ENCODE measurements at places on chromosomes 11 and 22.

DNA sequence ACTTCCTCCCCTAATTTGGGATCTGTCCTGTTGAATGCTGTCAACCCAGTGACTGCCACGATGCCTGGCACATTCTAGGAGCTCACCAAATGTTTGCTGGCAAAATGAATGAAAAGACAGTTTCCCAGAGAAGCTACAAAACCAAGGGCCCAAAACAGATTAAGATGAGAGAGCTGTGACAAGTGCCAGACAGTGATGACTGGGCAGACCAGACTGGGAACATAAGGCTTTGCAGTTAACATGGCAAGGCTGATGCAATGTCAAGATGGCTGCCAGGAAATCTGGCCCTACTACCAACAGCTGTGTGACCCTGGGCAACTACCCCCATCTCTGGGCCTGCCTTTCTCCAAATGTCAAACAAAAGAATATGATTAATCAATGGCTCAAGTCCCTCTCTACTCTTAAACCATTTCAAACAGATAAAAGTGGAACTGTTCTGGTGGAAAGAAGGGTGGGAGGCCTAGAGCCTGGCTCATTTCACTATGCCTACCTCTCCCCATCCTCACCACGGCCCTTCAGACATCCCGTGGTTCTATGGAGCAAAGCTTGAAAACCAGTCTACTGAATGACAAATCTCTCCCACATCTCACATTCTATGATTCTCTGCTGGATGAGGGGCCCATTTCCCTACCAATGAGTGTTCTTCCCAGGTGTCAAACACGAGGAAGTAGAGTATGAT is 12.8 kb downstream of the AP1B1 start:
- DNase-seq: no peak

GRCh38 chr11:6570691-6571427 is 32.6 kb downstream of the RRP8 start:
- no peak for DNase-seq

DNA sequence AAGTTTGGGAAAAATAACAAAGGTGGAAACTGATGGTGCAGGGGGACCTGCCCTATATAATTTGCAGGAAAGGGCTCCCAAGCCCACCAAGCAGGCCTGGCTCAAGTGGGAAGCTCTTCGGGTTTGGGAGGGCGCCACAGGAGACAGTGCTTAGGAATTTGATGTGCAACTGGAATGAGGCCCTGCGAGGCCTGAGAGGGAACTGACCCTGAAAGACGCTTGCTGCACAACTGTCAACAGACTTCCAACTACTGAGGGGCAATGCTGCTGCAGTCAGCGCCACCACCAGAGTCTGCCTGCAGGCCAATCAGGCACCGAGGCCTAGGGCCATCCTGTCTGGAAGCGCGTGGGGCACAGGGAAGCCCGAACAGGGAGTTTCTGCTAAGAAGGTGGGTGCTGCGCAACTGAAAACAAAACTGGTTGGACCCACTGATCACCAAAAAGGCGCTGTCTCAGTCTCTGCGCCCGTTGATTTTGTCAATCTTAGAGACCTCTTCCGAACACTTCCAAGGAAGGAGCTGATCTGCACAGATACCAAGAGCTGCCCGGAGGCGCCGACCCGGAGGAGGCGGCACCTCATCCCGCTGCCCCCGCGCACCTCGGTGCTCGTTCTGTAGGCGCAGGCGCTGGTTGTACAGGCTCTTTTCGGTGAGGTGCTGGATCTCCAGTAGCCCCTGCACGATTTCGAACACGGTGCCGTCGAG is 667 bp downstream of the DGCR6L start:
- no peak for DNase-seq

DNA sequence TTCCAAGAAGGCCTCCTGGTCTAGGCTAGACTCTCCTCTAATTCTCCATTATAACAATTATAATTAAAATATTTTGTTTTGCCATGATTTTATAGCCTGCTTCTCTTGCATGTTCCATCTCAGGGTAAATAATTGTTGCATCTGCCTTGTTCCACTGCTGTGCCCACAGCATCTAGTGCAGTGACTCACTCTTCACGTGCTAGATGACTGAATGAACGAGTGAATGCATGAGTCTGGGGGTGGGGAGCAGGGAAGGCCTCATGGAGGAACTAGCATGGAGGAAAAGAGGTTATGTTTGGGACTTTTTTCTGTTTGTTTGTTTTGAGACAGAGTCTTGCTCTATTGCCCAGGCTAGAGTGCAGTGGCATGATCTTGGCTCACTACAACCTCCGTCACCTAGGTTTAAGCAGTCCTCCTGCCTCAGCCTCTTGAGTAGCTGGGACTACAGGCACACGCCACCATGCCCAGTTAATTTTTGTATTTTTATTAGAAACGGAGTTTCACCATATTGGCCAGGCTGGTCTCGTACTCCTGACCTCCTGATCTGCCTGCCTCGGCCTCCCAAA is 5.2 kb upstream of the OAF start:
- no peak for DNase-seq

DNA sequence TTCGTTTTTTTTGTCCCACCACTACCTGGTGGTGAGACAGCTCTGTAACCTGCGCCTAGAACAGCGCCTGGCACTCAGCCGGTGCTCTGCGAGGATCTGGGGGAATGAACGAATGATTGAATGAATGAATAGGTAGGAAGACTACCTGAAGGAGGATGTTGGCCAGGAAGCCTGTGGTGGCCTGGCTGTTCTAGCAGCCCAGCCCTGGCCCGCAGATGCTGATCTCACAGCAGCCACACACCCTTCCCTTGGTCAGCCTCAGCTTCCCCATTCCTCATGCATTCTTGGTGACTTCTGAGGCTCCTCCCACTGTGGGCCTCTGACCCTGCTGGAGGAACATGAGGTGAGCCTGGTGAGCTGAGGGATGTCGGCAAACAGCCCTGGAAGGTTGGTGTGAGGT is 3.7 kb downstream of the TRPM5 start:
- no peak for DNase-seq

GRCh38 chr11:12824281-12825041 is 150.2 kb downstream of the TEAD1 start:
- no peak for DNase-seq

- DNase-seq: no peak
Observed at GRCh38 chr11:134478611-134479010, 66.6 kb upstream of the B3GAT1 start.

- DNase-seq: no peak
Observed at GRCh38 chr11:130711193-130711592, 205.1 kb downstream of the SNX19 start.

DNA sequence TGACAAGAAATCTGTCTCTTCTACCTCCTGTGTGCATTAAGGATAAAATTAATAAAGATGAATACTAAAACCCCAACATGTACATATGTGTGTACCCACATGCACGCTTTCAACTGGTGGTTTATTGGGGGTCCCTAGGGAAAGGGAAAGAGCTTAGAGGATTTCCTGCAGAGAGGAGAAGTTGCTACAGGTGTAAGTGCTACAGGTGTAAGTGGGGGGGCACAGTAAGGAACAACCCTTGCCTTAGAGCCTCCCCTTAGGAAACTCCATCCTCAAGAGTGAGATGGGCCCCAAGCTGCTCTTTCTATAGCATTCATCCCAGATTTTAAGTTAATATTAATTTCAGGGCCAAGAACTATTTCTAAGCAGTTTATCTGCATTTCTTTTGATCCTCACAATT is 11.9 kb upstream of the ABCC8 start:
- DNase-seq: no peak

DNA sequence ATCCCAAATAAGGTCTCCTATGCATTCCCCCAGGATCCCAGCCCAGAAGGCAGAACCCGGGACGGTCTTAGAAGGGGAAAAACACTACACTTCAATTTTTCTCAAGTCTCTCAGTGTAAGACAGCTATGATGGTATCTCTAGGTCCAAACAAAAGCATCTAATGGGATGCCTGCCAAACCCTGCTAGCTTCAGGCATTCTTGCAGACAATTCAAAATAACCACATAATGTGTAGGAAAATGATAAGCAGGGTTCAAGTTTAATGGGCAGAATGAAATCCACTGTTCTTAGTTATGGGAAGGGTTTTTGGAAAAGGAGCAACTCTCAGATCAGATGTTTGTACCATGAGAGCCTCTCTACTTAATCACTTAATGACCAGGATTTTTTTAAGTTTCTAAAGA is 119.8 kb upstream of the ANO1 start:
- DNase-seq: no peak

DNA sequence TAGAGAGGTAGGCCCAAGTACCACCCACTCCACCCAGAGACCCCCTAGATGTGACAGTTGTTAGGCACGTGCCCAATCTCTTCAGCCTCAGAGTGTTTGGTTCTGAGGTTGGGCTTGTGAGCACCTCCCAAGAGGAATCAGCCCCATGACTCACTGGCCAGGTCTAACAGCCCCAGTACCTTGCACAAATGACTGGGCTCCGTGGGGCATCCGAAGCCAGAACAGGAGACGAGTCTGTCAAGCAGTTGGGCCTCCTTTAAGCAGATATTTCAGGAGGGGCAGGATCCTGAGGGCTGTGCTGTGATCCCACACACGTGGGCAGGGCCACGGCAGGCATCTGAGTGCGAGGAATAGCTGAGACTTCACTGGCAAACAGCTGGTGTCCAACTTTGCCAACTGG is 29.1 kb upstream of the FGF19 start:
- DNase-seq: no peak

GRCh38 chr22:49039625-49040024 is 788.0 kb downstream of the BRD1 start:
- DNase-seq: no peak

DNA sequence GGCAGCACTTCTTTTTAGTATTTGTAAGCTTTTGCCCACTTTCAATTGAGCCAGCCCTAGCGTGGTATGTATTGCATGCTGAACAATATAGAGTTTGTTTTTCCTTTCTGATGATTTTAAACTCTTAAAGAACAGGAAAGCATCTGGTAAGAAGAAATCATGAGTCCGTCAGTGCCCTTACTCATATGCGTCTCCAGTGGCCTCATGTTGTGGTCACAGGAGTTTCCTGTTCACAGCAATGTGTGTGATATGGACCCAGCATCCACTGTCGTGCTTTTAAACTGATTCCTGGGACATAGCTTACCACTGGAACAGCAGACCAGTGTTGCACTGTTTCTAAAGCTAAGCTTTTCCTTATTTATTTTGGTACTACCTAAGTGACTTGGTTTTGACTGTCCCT is 40.1 kb downstream of the BID start:
- no peak for DNase-seq

DNA sequence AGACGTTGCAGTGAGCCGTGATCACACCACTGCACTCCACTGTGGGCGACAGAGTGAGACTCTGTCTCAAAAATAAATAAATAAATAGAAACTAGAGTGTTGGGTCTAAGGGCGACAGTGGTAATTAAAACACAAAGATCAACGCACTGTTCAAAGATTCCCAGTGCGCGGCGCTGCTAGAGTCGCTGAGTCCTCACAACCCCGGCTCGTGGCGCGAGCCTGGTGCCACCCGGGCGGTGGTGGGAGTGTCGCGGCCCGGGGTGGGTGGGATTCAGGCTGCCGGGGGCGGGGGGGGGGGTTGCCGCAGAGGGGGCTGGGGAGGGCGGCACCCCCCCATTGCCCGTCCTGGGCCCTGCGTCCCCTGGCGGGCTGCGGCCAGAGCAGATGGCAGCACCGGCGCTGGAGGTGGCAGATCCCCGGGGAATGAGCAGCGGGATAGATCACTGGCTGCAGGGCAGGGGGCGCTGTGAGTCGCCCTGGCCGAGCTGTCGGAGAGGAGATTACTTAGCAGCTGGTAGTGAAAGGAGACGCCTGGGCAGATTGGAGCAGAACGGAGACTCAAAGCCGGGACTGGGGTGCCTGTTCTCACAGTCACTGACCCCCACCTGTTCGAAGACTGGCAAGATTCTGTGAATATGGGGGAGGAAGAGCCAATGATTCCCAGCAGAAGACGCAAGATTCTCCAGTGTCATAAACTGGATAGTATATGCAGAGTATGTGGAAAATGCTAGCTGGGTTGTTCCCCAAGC is 30.2 kb upstream of the APOBEC3A start:
- DNase-seq: peak; percentile 42

- no peak for DNase-seq
Observed at GRCh38 chr11:6253197-6253596, 6.4 kb upstream of the CCKBR start.

GRCh38 chr11:118529584-118530175 is 1.3 kb upstream of the TMEM25 start:
- DNase-seq: no peak

GRCh38 chr22:40491990-40492631 is 121.7 kb downstream of the SGSM3 start:
- no peak for DNase-seq

GRCh38 chr11:73249304-73249703 is 22.8 kb upstream of the P2RY6 start:
- DNase-seq: no peak

Measured in stimulated activated CD4-positive, alpha-beta T cell treated with anti-CD3 and anti-CD28 coated beads, Interleukin-4, amount 100 ng/mL, for 4 hours (primary cell).